SIG-M5 (cell line): ENCODE measurements at places on chromosomes 7 and 10.

DNA sequence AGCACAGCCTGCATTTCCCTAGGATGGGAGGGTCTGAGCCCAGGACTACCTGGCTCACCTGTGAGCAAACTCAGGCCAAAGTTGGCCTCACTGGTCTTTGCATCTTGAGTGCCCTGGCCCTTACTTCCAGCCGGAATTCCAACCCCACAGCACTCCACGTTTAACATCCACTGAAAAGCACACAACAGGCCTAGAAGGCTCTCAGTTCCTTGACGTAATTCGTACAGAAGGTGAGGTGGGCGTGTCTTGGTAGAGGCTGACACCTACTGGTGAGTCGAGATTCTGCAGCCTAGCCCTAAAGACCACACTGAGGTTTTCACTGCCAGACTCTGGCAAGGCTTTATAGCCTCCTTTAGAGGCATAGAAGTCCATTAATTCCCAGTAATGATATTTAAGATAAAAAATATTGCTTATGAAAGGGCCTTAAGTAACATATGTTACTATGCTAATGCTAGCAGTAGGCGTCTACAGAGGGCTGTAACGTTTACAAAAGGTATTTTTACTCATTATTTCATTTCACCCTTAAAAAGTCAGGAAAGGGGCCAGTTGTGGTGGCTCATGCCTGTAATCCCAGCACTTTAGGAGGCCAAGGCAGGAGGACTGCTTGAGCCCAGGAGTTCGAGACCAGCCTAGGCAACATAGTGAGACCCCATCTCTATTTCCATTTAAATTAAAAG lies 95.8 kb downstream of the HIP1 start:
- peak; percentile 41 for DNase-seq

DNA sequence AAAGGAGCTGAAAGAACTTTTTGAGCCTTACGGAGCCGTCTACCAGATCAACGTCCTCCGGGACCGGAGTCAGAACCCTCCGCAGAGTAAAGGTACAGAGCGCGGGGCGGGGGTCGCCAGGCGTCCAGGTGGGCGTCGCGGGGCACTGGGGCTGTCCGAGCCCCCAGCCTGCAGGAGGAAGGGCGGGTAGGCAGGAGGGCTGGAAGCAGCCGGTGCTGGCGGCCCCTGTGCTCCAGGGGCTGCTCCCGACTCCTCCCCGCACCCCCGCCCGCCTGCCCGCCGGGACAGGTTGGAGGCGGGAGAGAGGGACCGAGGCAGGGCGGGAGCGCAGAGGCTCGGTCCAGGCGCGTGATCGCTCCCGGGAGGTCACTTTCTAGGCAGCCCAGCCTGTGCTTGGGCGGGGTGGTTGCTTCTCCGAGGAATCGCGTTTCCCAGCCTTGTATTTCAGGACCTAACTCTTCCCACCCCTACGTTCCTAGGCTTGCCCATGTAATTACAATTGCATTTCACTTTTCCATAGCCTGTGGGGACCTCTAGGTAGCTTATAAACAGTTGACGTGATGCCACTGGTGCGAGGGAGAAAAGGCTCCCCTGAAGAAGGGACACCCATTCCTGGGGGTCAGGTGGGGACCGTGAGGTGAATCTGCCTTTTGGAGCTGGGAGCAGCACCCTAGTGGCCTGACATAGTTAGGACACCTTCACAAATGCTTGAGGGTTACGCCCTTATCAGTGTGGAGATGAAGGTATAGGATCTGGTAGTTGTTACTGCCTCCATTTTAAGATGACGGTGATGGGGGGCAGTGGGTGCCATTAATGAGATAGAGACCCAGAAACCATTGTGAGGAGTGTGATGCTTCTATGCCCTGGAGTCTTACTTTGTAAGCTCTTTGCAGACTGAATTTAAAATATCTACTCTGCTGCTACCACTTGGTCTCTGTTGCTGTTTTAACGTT lies 148.2 kb downstream of the CELF2 start:
- peak; percentile 50 for DNase-seq

DNA sequence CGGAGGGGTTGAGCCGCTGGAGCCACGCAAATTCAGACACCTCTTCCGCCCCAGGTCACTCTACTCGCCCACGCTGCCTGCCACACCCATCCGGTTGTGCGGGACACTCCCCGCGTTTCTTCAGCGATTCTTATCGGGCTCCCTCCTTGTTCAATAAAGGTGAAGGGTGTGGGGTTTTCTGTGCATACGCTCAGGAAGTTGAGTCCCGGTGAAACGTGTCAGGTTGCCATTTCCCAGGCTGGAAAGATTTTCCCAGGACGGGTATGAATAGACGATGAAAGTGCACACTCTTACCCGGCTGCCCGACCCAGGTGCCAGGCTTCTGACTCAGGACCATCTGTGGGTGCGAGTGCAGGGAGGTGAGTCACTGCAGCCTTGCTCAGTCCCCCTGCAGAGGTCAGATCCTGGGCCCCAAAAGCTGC lies 22.0 kb downstream of the KLF6 start:
- no peak for DNase-seq

- no peak for DNase-seq
These were observed 34.5 kb upstream of the PDZD8 start for GRCh38 chr10:117409549-117410305.

GRCh38 chr10:130358981-130359650 lies 222.9 kb downstream of the GLRX3 start:
- no peak for DNase-seq

- no peak for DNase-seq
These were observed 103.0 kb upstream of the CARD11 start for GRCh38 chr7:3146571-3147226.

- DNase-seq = no peak
These were observed 939.8 kb downstream of the SORCS1 start for GRCh38 chr10:106224676-106225075.

DNA sequence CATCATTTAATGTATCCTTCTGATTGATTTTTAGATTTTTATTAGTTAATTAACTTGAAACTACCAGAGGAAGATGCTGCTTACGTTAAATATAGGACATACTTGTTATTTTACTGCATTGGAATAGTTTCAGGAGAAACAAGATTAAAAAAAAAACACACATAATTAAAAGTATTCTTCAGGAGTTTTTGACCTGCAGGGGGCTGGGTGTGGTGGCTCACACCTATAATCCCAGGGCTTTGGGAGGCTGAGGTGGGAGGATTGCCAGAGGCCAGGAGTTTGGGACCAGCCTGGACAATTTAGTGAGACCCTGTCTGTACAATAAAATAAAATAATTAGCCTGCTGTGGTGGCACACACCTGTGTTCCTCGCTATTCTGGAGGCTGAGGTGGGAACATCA lies 10.7 kb downstream of the CBLL1 start:
- no peak for DNase-seq

DNA sequence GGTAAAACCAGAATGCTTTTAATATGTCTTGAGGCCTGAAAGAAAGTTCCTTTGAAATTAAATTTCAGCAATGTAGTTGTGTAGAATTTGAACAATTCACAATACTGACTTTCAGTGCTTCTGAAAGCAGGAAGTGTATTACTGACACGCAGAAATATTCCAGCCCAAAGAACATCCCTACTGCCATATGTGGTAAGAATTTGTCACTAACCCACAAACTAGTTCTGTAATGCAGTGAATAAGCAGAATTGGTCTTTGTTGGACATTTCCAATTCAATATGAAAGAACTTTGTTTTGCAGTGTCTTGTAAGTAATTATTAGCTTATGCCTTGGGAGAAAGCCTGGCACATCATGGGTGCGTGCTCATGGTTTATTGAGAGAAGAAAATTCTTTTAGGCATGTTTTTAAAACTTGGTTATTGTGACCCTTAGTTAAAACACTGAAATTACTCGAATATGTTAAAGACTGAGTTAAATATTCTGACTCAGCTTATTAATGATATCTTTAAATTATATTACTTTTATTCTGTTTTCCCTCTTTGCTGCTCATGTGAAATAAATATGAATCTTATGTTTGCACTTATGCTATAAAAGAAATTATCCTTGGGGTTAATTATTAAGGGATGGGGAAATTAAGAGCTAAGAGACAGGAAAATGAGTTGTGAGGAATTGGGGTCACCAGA lies 33.4 kb downstream of the PTPN12 start:
- peak; percentile 48 for DNase-seq

GRCh38 chr10:88617772-88618300 lies 31.3 kb downstream of the LIPJ start:
- DNase-seq = no peak

DNA sequence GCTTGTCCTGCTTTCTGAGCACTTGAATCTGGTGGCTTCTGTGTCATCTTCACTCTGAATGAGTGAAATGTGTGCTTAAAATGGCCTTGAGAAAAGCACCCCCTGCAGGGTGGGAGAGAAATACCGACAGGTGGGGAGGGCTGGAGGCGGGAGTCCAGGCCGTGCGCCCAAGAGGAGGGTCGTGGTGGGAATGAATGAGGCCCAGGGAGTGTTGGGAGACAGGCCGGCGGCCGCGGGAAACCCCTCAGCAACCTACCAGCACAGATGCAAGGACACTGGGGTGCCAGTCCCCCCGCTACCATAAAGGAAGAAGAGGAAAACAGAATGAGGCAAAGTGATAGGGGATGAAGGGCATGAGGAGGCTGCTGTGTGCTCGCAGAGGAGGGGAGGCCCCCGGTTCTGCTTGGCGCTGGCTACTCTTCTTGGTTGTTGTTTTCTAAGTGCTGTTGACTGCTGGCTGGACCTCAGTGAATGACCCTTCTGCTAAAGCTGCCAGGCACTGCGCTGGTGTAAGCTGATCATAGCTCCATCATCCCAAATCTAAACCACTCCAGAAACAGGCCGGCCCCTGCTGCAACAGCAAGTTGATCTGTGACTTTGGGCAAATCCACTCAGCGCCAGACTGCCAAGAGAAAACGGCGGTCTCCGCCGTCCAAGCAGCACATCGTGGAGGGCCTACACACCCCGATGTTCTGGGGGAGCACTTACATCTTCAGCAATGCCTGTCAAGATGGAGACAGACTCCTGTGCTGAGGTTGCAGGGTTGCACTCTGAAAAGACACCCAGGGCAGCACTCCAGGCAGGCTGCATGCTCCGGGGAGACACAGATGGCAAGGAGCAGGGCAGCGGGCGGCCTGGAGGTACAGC lies 378.5 kb downstream of the DNAJB6 start:
- no peak for DNase-seq

- no peak for DNase-seq
These were observed 6.1 kb upstream of the VCL start for GRCh38 chr10:73991884-73992245.

- no peak for DNase-seq
These were observed 125.9 kb downstream of the CDH23 start for GRCh38 chr10:71522442-71523144.

- DNase-seq = no peak
These were observed at the start of gene HOXA6 for GRCh38 chr7:27147199-27148030. Gene HOXA6 (minus strand): TSS chr7:27147774. CDS start chr7:27147749, 25 bp downstream.

DNA sequence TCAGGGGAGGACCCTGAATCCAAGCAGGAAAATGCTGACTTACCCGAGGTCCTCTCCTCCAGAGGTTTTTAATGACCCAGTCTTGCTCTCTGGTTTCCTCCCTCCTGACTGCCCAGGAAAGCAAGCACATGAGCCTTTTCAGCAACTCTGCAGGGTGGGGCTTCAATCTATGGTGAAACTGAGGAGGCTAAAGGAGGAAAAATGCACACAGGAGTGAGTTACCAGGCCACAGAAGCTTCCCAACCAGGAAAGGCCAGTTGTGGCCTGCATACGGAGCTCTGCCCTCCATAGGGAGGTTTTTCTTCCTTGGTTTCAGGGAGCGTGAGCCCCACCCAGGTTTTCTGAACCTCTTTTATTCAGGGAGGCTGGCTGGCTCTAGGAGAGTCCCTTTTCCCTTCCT lies 14.1 kb upstream of the DLG5 start:
- no peak for DNase-seq

GRCh38 chr7:104784686-104785085 lies 229.3 kb upstream of the KMT2E start:
- DNase-seq = no peak

- DNase-seq = no peak
These were observed 255.5 kb downstream of the SNX10 start for GRCh38 chr7:26547156-26547555.

DNA sequence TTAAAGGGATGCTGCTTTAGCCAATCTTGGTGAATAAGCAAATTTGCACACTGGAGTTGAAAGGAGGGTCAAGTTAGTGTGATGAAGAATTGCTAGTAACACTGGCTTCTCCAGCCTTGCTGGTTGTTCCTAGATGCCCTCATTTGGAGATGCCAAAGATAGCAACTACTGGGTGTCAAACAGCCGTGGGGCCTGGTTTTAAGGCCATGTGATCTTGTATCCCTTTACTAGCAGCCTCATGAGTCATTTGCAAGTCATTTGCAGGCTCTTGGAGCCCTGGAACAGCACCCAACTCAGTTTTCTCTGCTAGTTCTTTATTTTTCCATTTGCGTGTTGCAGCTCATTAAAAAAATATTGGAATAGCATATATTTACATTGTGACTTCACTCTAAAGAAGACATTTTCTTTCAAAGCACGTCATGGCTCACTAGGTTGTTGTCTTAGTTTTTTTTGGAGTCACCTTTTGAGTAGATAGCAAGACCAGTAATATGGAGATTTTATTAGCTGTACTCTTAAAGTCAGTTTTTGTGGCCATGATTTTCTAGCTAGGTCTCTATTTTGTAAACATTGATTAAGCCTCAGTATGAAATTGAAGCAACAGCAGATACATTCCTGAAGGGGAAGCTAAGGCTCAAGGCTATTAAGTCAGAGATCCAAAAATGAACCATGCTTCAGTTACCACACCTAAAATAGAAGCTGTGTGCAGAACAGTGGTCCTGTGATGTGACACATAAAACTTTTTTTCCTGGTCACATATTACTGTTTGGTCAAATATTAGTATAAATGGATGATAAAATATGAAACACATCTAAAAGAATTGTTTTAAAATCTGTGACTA lies 1.3 kb downstream of the LSMEM1 start:
- DNase-seq = peak; percentile 10

DNA sequence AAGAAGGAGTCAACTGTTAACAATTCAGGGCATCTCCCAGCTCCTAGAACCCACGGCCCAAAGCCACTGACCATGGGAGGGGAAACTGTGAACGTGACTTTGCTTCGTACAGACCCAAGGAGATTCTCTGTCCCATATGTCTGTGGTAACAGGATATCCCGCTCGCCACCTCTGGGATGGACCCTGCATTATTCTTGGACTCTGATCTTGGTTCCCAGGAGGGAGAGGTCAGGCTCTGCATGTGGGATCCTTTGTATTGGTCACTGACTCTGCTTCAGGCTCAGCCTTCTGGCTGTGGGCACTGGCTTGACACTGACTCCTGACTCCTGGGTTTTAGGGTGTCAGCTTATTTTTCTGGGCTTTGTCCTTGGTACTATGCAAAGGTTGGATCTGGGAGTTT lies 13.5 kb upstream of the MBL2 start:
- DNase-seq = no peak

DNA sequence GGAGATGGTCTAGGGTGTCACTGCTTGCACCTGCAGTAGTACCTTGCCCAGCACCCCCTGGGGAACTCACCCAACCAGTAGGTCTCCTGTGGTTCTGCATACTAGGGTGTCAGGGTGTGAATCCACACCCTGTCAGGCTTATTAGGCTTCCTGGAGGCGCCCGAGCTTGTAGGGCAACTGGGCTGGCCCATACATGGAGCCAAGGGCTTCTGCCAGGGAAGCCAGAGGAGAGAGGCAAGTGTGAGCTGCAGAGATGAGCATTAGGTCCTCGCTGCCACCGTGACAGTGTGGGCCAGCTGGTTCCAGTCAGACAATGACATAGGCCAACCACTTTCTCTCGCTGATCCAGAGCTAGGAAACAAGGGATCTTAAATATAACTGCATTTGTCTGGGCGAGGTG lies 11.2 kb downstream of the MXI1 start:
- DNase-seq = no peak
